ENCODE measurements at places on chromosomes 3 and 15.

DNA sequence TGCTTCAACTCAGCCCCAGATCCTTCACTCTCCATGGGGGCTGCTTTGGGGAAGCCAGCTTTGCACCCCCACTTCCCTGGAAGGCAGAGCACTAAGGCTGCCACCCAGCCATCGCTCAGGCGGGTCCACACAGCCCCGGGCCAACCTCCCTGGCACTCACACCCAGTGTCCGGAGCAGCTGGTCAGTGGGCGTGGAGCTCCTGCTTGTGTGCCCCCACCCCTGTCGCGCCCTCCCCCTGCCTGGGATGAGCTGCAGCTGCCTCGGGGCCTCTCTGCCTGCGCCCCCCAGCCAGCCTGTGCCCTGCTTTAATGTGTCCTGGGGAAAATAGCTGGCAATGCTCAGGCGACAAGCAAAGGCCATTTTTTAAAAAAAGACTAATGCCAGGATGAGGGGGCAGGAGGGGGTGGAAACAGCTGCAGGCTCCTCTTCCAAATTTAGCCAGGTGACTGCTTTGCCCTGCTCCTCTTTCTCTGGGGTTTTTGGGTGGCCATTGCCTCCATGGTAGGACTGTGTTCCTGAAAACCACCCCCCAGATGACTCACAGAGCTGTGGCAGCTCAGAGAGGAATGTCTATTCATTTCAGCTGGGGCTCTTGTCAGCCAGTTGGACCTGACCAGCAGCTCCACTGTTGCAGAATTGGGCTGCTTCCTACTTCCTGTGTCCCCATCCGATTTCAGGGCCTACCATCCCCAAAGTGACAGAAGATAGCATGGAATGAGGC, 65.0 kb downstream of the CEMIP start:
- DNase-seq = no peak

- DNase-seq = no peak
Observed at GRCh38 chr3:71101626-71102025, 481.9 kb downstream of the FOXP1 start.

GRCh38 chr3:135970506-135971116, 5.1 kb downstream of the PPP2R3A start:
- DNase-seq = no peak

DNA sequence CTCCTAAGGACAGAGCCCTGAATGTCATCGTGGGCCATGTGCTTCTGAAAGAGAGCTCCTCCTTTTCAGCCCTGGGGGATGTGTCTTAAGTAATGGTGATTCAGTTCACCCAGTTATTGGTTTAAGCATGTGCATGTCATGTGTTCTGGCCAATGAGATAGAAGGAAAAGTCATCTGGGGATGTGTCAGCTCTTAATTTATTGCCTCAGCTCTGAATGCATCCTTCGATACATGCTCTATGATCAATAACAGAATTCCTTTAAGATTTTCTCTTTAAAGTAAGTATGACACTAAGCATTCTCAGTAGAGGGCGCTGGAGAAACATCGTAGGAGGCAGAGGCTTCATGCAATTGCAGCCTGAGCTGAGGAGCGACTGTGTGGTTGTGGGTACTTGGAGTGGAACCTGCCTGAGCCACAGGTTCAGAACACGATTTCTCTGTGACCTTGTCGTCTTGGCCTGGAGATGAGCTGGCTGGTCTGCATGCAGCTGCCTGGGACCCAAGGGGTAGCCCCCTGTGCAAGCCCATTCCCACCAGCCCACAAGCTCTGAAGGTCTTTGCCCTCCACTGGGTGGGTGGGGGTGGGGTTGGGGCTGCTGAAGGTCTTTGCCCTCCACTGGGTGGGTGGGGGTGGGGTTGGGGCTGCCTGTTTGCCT, 69.5 kb downstream of the C3orf38 start:
- DNase-seq = no peak

GRCh38 chr3:28850186-28850585, 430.7 kb upstream of the RBMS3 start:
- DNase-seq = no peak

- DNase-seq = no peak
Observed at GRCh38 chr3:18308096-18308650, 117.0 kb downstream of the SATB1 start.

DNA sequence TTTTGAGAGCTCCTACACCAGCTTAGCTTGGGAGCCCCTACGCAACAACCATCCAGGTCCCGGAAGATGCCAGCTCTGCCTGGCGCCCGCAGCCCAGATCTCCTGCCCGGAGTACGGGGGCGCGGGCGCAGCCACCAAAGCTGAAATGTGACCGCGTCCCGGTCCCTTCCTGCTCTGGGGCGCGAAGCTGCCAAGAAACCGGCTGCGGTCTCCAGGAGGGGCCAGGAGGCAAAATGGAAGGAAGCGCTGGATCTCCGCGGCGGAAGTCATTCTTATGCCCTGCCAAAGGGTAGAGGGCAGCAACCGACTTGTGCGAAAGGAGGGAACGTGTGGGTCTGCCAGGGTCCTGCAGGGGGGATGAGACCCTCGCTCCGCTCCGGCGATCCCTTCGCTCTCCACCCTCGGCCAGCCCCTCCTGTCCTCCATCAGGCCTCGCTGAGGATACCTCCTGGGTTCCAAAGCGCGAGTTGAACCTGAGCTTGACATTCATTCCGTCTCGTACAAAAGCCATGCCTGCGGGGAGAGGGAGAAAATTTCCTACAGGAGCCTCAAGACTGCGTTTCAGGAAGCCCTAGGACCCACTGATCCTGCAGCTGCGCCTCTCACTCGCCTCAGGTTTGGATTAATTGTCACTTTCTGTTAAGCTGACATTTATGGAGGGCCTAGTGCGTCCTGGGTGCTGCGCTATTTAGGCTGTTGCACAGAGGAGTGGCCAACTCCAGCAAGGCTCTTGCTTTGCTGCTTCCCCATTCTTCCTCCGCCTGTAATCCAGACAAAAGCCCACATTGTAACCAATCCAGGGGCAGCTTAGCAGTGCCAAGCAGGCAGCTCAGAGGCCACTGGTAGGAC, 98.3 kb upstream of the VGLL3 start:
- DNase-seq = no peak

GRCh38 chr3:39531066-39531465, 63.6 kb downstream of the MOBP start:
- no peak for DNase-seq

DNA sequence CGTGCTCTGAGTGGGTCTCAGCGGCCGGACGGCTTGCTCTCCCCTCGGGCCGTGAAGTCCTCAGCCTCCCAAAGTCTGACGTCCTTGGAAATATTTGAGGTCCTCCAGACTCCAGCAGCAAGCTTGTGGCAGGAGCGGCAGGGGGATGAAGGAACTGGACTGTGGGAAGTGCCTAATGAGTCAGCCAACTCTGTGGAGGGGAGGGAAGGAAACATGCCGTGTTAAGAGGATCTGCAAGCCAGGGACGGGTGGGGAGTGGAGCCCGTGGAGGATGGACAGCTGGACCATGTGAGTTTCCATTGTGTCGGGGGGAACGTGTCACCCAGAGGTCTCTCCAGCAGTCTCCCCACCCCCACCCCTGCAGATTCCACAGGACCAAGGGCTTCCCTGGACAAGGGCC, 39.4 kb upstream of the IDH2 start:
- no peak for DNase-seq

GRCh38 chr3:31129241-31129640, 234.8 kb upstream of the GADL1 start:
- no peak for DNase-seq

DNA sequence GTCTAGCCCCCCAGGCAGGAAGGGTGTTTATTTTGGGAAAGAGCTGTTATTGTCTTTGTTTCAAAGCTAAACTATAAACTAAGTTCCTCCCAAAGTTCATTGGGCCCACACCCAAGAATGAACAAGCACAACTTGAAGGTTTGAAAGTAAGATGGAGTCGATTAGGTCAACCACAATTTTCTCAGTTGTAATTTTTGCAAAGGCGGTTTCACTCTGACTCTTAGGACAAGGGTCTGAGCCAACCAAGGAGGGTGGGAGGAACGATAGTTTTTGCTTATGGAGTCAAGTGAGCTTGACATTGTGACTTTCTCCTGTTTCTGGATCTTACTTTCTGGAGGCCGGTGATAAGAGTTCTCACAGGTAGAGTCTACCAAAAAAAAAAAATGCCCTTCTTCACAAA, 5.8 kb upstream of the ZNF770 start:
- no peak for DNase-seq

DNA sequence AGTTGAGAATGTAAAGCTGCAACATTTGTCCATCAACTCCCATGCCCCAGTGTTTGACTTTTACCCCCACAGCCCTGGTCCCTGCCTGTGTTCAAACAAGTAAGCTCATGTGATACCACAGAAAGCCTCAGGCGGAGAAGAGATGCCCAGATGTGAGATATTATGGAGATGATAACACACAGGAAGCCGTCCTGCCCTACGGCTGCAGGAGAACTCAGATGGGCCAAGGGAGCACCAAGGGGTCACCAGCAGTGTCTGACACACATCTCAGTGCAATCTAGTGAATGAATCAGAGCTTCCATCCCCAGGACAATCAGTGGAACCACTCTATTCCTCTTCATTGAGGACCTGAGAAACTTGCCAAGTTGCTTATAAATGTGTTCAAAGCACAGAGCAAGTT, 14.0 kb upstream of the SPINK8 start:
- DNase-seq = no peak

Measured in vagina (tissue), 2 donors.